ENCODE measurements at places on chromosomes 11 and 22.
A peak's percentile ranks its signal among the peaks of the same experiment; 100 is the strongest.

GRCh38 chr11:68839911-68840641, 1.6 kb downstream of the CPT1A start:
- DNase-seq: peak; percentile 38

- no peak for DNase-seq
Measured at GRCh38 chr11:48036011-48036410, 55.7 kb downstream of the PTPRJ start.

DNA sequence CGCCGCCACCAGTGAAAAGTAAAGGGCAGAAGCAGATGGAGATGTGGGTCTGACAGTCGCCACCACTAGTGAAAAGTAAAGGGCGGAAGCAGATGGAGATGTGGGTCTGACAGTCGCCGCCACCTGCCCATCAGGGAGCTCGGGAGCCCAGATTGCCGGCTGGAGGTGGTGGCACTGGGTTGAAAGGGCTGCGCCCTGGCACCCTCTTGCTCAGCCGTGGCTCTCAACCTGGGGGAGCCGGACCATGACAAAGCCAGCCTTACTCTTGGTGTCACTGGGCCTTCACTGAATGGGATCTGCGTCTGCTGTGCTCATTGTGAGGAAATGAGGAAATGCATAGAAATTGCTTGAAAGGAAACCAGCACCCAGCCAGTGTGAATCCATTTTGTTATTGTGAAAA, 36.3 kb downstream of the AP2A2 start:
- no peak for DNase-seq

DNA sequence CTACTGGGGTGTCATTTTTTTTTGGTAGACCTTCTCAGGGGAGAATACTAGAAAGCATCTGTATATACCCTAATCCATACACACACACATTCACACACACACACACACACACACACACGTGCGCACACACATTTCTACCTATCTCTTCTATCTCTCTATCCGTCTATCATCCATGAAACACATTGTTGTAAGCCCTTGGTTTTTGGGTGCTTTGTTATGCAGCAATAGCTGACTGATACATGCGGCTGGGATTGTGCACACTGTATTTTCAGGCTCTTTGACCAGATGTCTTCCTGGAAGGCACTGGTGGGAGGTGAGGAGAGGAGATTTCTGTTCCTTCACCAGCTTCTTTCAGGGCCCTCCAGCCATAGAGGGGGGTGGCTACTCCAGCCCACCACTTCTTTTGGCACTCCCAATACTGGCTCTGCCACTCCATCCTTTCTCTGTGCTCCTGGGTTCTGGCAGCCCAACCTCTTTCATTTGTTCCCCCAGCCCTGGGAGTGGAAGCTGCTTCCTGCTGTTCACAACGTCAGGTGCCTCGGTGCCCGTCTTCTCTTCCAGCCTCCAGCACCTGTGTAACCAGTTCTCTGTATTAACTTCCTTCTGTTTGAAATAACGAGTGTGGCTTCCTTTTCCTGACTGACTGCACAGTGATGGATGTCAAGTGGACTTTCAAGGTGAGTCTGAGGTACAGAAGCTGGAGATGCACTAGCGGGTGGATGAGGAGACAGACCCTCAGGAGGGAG, 12.4 kb upstream of the MUC2 start:
- DNase-seq: no peak

GRCh38 chr11:125373426-125374391, 122.4 kb downstream of the FEZ1 start:
- DNase-seq: no peak

DNA sequence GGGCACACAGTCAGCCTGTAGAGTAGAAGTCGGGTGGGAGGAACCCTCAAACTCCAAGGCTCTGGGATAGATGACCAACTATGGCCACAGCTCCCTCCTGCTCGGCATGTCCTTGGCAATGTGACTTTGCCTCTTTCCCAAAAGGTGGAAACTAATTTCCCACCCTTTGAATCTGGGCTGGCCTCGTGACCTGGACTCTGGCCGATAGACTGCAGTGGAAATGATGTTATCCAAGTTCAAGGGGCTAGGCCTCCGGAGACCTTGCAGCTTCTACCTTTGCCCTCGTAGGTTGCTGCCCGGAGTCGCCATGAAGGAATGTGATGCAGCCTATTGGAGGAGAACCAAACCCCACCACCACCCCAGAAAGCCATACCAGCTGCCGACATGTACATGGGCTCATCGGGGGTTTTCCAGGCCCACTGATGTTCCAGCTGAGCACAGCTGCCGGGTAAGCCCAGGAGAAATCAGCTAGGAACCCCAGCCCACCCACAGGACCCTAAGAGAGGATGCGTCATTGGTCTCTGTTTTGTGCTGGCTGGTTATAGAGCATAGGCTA, 30.4 kb downstream of the KCNJ4 start:
- DNase-seq: no peak

GRCh38 chr11:12182676-12183541, 72.5 kb downstream of the MICAL2 start:
- no peak for DNase-seq

DNA sequence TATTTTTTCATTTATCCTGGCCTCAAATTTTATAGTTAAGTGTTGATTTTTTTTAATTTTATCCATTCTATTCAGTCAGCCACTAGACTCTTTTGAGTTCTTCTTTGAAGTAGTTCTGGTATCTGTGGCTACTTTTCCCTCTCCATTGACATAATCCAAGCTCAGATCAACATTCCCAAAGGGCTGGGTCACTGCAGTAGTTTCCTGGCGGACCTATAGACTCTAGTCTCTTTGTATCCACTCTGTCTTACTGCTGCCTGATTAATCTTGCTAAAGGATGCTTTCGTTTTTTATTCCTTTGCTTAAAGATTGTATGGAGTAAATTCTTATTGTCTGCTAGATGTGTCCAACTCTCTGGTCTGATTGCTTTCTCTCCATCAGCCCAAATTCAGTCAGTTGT, 87.6 kb downstream of the UVRAG start:
- no peak for DNase-seq

DNA sequence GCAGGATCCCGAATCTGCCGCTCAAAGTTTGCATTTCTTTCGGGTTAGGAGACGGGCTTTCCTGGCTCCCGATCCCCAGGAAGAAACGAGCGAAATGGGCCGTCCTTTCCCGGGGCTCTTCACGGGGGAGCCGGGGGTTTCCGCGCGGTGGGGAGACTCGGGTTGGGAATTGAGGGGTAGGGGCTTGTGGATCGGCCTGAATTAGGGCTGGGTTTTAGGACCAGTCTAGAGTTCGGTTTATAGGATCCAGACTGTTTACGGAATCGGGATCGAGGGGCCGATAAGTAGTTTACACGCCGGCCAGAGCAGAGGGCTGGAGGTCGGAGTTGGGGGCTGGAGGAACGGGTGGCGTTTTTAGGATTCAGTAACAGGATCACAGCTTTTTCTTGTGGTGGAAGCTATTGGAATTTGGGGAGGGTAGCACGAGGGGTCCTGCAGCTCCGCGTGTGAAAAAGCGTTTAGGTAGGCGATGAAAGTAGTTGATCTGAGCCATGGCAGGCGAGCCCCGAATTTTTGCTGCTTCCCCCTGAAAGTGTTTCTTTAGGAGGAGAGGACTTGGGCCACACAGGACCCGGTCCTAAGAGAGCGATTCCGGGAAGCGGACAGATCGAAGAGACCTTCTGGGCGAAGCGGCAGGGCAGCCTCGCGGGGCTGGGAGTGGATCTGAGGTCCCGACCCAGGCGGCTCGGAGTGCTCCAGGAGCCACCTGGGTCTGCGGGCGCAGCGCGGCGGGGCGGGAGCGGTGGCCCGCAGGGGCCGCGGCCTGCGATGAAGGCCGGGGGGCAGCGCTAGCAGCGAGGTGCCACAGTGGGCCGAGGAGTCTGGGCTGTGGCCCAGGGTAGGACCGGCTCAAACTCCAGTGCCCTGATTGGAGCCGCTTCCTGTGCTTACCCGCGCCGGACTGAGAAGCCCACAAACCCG, 1.6 kb downstream of the PKNOX2 start:
- DNase-seq: no peak

DNA sequence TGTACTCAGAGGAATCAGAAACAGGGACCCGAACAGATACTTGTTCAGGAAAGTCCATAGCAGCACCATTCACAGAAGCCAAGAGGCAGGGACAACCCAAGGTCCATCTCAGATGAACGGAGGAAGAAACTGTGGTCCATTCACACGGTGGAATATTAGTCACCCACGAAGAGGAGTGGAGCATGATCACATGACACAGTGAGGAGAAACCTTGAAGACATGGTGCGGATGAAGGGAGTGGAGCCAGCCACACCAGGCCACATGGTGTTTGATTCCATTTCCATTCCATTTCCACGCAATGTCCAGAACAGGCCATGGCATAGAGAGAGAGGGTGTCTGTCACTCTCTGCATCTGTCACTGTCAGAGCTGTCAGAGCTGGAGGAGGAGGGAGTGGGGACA, 30.7 kb downstream of the NADSYN1 start:
- no peak for DNase-seq

- no peak for DNase-seq
Measured at GRCh38 chr11:124868331-124869274, 3.4 kb downstream of the ROBO3 start.

GRCh38 chr22:26722159-26722558, 64.8 kb downstream of the MIAT start:
- DNase-seq: no peak

DNA sequence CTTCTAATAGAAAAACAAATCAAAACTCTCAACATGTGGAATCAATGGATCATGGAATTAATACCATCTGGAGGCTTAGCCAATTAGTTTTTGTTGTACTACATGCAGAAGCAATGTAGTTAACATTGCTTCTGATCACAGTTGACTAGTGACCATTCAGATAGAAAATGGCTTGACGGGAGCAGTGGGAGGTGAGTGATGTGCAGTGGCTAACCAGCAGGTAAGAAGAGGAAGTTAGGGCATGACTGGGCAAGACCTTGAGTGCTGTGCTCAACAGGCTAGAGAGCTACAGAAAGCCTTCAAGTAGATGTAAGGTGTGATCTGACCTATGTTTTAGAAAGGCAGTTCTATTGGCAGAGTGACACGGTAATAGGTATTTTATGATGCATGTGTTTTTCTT, 60.7 kb upstream of the ALKBH3 start:
- DNase-seq: no peak

GRCh38 chr11:44950625-44951476, at the start of gene TP53I11:
TP53I11 (minus strand) TSS chr11:44950883; CDS start chr11:44938335, 12,548 bp downstream.
- DNase-seq: no peak

GRCh38 chr11:36791957-36792356, 193.9 kb upstream of the RAG2 start:
- DNase-seq: no peak

- DNase-seq: no peak
Measured at GRCh38 chr11:70365544-70365927, 32.8 kb upstream of the CTTN start.

GRCh38 chr22:28442264-28442710, 237.4 kb downstream of the TTC28 start:
- no peak for DNase-seq

DNA sequence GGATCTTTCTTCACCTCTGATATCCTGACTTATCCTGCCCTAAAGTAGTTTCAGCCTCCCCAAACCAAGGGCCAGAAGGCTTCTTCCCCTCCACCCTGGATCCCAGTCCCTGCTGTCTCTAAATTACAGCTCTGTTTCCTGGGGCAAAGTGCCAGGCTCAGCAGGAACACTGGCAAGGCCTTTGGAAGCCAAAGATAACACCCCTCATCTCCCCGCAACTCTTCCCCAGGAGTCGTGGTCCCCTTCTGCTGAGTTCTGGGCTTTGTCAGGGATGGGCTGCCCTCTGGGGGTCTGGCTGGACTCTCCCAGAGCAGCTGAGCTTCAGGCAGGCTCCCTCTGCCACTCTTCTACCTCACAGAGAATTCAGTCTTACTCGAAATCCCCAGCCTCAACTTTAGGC, 53.8 kb upstream of the AMPD3 start:
- no peak for DNase-seq

GRCh38 chr11:125410091-125410490, 86.0 kb downstream of the FEZ1 start:
- DNase-seq: no peak

GRCh38 chr22:21446128-21446826, 20.9 kb upstream of the TMEM191C start:
- DNase-seq: no peak

- DNase-seq: no peak
Measured at GRCh38 chr11:15967166-15967565, 389.2 kb downstream of the SOX6 start.

DNA sequence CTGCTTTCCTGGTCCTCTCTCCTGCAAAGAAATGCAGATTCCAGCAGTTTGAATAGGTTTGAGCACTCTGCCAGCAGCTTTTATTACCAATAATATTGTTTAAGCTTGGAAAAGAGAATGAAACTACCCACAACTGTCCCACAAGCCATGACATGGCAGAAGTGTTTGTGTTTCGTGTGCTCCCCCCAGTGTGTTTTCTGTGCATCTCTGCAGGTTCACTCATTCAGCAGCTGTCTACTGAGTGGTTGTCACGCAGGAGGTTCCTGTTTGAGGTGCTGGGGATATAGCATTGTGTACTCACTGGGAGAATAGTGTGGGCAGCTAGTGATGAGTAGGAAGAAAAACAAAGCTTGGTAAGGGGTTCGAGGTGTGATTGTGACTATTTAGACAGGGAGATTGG, 55.3 kb upstream of the SUSD2 start:
- DNase-seq: no peak

DNA sequence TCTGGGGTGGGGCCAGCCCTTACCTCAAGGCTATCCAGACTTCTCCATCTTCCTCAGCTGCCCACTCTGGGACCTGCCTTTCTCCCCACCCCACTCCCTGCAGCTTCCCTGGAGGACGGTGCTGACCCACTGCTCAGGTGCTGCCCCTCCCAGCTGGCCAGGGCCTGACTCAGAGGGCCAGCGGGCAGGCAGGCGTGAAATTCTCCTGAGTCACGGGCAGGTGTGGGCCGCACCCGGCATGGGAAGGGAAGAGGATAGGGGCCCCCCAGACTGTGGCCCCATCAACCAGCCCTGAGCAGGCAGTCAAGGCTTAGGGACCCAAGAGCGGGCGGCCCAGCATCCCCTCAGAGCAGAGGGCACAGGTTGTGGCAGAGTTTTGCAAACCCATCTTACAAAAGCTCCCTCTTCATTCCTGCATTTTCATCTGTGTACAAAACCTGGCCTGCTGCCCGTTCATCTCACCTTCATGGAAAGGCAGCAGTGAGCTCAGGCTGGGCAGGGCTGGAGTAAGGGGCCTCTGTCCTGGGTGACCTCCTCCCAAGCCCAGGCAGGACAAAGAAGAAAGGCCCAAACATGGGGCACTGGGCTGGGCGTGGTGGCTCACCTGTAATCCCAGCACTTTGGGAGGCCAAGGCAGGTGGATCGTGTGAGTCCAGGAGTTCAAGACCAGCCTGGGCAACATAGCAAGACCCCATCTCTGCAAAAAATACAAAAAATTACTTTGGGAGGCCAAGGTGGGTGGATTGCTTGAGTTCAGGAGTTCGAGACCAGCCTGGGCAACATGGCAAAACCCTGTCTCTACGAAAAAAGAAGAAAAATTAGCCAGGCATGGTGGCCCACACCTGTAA, 6.1 kb downstream of the RHOD start:
- no peak for DNase-seq
